ENCODE measurements at places on chromosomes 2 and 18.

- DNase-seq, result no peak
Measured at GRCh38 chr2:152453129-152453911, 118.3 kb downstream of the FMNL2 start.

DNA sequence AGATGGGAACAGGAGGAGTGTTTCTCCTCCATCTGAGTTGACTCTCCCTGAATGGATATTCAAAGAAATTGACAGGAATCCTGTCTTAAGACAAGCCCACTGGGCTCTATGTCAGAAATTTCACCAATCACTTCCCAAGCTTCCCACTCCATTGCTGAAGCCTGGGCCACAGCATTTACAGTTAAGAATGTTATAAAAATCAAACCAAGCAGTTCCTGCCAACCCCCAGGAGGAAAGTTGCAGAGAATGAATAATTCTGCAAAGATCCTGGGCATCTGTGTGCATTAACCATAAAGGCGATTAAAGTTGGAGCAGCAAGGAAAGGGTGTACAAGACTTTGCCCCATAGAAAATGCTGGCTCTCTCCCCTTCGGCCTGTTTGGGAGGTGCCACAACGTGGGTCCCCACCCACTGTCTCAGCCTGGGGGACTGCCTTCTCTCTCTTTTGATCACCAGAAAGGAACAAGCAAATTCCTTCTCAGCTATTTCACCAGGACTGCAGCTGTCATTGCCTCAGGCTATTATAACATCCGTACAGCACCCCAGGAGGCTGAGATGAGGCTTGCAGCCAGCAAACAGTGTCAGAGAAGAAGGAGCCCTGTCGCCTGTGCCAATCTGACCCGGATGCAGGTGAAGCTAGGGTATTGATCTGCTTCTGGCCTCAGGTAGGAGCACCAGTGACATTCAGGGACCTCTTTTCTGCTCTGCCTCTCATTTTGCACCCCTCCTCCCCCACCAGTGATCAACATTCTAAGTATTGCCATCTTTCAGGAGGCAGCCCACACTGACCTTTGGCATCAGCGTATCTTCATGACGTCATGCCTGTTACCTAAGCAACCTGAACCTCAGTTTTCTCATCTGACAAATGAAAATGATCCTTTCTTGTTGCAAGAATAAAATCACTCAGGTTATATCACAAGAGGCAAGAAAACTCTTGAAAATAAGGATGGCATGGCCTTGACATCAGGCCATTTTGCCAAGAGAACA is 219.0 kb downstream of the SH3BP4 start:
- no peak for DNase-seq

DNA sequence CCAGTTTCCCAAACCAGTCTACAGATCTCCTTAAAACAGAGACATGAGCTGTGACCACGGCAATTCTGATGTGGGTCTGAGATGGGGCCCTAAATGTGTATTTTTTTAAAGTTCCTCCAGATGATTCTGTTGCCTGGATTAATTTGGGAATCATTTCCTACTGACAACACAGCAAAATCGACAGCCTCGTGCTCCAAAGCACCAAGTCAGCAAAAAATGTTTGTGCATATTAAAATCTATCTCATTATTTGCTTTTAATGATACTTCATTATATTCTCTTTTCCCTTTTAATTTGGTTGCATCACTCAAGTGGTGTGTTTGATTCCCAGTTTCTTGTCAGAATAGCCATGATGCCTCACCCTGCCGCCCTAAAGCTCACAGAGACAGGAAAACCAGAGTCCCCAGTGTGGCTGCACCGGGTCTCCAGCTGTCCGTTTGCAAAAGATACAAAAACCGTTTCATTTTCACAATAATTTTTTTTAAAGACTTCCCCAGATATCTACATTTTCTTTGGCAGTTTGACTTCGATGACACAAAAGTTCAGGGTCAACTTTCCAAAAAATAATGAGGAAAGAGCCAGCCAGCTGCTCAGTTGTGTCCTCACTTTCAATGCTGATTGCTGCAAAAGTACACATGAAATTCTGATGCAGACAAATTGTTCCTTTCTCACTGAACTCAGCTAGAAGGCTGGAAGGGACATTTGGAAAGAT is 443.2 kb upstream of the ID2 start:
- no peak for DNase-seq

- DNase-seq, result no peak
Measured at GRCh38 chr2:213455316-213456008, 171.2 kb downstream of the SPAG16 start.

- DNase-seq, result no peak
Measured at GRCh38 chr2:112646102-112646719, 472 bp downstream of the SLC20A1 start.

GRCh38 chr2:231512222-231512621 is 18.0 kb downstream of the NMUR1 start:
- no peak for DNase-seq

DNA sequence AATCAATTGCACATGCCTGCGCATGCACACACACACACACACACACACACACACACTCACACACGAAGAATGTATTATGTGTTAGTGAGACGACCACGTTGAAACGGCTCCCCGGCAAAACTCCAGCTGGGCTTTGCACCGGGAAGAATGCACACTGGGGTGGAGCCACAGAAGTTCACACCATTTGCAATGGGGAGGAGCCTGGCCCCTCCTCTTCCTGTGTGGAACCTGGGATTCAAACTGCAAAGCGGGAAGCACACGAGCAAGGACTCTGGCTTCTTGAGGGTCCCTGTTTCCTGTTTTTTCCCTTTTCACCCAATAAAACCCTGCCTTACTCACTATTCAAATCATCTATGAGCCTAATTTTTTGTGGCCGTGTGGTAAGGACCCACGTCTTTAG is 304.0 kb upstream of the TMEFF2 start:
- DNase-seq, result no peak

DNA sequence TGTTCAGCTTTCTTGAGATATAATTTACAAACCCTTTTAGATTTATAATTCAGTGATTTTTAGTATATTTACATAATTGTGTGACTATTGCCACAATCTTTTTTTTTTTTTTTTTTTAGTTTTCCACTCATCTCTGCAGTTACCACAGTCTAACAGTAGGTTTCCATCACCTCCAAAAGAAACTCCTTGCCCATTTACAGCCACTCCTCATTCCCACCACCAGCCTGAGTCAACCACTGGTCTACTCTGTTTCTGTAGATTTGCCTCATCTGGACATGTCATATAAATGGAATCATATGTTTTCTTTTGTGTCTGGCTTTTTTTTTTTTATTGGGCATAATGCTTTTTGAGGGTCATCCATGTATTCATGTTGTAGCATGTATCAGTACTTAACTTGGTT is 16.1 kb downstream of the MTX2 start:
- no peak for DNase-seq

GRCh38 chr18:54423831-54424230 is 66.1 kb downstream of the C18orf54 start:
- DNase-seq, result no peak

GRCh38 chr18:79497638-79498081 is 101.9 kb downstream of the NFATC1 start:
- no peak for DNase-seq

Measured in hematopoietic multipotent progenitor cell (in vitro differentiated cells).